B cell (primary cell): ENCODE measurements at places on chromosomes 3 and 15. TPM values are rescaled to one million over a fixed set of nuclear protein-coding genes. Genes with fewer than 3 reads are reported as not detected.

The LINGO1 gene
- total RNA-seq, result not detected in 2 replicates

GRCh38 chr15:23416349-23417276, 30.4 kb downstream of the GOLGA6L2 start:
- H3K4me3 ChIP-seq, result no peak overlapping the region
- no peak overlapping the region for H3K27ac ChIP-seq
- no peak for DNase-seq
- no peaks in the 10 kb centered on the region for H3K36me3 ChIP-seq
- no peaks in the 10 kb centered on the region for H3K27me3 ChIP-seq

The PIAS1 gene
- 87.3 and 97.5 TPM in 2 replicates for total RNA-seq

DNA sequence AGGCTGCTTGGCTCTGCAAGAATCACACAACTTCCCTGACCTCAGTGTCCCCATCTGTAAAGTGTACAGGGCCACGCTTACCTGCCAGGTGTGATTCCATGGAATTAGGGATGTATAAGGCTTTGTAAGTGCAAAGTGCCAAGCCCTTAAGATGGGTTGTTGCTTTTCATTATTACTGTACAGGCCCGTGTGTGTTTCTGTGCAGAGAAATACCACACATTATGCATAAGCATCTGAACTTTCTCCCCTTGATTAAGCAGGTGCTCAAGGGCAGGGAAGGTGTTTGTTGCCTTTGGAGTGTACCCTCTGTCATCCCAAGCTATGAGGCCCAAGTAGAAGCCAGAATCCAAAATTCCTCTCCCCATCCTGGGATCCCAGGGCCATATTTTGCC, 13.6 kb upstream of the HRH1 start:
- no peak overlapping the region for H3K4me3 ChIP-seq
- peak overlapping the region; percentile 14 for H3K27ac ChIP-seq
- H3K4me1 ChIP-seq, result peaks cover 20% of the 10 kb centered on the region
- H3K27me3 ChIP-seq, result no peaks in the 10 kb centered on the region

The DAZL gene
- total RNA-seq, result 0.27 TPM in 1 of 2 replicates, not detected in the other
